ENCODE measurements at places on chromosomes 5 and 9. TPM values are rescaled to one million over a fixed set of nuclear protein-coding genes. Genes with fewer than 3 reads are reported as not detected.

NR4A3 gene
- total RNA-seq, result 1.5 TPM

CATSPER3 gene
- total RNA-seq, result 0.54 TPM

DNA sequence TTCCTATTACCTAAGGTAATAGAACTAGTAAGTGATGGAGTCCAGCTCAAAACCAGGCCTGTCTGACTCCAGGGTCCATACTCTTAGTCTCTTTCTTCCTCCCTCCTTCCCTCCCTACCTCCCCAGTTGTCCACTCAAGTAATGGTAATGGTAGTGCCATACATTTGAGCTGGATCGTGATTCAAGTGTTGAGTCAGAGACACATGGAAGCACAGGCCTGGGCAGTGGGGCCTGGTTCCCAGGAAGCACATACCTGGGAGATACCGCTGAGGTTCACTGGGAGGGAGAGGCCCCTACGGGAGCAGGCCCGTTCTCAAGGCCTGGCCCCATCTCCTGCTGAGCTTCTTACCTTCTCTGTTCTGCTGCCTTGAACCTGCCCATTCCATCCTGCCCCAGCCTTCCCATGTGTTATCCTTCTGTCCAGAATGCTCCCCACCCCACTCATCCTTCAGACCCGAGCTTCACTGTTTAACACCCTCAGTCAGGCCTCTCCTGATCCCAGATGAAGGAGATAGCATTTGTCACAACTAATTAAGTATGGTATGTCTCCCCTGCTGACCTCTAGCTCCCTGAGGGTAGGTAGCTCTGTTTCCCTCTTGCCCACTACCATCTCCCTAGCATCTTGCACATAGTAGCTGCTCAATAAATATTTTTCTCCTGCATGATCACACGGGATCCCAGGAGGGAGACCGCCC lies 13.8 kb downstream of the URM1 start:
- no peak for DNase-seq

- DNase-seq, result no peak
Observed at GRCh38 chr9:1876891-1877496, 138.2 kb upstream of the SMARCA2 start.

- no peak for DNase-seq
Observed at GRCh38 chr9:129182625-129183494, 4.8 kb upstream of the IER5L start.

DNA sequence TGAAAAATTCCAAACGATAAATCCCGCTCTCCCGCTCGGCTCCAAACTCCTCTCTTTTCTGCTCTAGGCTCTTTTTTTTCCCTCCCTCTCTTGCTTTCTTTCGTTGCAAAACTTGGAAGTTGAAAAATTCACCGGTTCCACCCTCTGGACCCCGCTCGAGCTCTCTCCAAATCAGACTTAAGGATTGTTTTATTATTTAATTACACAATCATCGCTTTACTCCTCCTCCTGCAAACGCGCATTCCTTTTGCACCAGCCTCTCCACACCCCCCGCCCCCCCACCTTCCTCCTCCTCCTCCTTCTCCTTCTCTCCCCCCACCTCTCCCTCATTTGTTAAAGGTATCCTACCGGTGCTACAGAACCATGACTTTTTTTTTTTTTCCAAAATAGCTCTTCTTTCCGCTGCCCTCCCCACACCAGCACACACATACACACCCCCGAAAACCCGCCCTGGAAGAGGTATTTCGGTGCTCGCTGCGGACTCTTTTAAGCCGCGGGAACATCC lies 535 bp upstream of the NFIB start:
- DNase-seq, result peak; percentile 87
